Mucosa of gallbladder (tissue), 1 donor: ENCODE measurements at places on chromosomes 4 and X.

GRCh38 chr4:53778155-53778554, 186.9 kb upstream of the LNX1 start:
- no peak for DNase-seq

DNA sequence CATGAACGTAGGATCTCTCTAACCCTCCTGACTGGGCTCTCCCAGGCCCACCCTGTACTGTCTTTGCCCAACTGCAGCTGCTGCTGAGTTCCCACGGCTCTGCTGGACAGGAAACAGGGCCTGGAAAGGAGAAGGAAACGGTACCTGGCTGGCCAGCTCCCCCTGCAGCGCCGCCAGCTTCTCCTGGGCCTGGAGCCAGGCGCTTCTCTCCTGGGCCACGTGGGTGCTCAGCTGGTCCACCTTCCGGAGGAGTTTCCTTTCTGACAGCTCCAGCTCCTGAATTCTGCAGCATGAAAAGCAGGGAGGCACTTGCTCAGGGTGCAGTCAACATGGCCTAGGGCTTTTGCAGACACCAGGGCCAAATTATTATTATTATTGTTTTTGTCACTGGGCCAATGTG, 6.5 kb downstream of the C4orf50 start:
- peak; percentile 47 for DNase-seq

DNA sequence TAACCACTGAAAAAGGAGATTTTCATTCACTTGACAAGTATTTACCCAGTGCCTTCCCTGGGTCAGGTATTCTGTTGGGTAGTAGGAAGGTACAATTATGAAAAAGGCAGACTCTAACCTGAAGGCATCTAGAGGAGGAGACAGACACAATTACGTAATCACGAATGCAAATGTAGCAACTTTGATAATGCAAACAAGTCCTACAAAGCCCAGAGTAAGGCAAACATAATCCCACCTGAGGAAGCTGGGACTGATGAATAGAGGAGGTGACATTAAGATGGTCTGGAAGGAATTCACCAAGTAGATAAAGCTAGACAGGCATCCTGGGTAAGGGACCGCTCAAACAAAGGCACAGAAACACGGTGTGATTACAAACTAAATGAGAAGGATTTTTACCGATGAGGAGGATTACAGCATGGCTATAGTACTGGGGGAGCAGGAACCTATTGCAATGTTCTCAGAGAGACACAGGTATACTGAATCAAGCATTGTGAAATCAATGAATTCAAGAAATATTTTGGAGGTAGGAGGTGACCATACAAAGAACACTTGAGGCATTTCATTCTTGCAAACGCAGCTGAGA, 37.1 kb downstream of the TMEM150C start:
- DNase-seq, result no peak

- no peak for DNase-seq
Measured at GRCh38 chr4:33407496-33407895, 2687.3 kb downstream of the PCDH7 start.

- no peak for DNase-seq
Measured at GRCh38 chr4:39928538-39928937, 49.2 kb downstream of the PDS5A start.

GRCh38 chr4:93540562-93540961, 288.0 kb upstream of the ATOH1 start:
- DNase-seq, result no peak

DNA sequence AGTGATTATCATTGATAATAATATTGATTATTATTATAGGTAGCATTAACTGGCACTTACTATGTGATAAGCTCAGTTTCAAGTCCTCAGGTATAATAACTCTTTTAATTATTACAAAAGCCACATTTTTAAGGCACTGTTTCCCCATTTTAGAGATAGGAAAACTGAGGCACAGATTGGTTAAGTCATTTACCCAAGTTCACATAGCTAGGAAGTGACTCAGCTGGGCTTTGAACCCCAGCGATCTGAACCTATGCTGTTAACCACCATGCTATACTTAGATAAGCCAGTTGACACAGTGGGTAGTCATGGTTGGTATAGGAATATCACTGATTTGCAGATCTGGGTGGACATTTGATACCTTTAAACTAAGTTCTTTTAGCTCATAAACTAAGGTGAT, 110.4 kb downstream of the FRAS1 start:
- DNase-seq, result no peak

- no peak for DNase-seq
Measured at GRCh38 chr4:121360495-121360894, 20.3 kb downstream of the QRFPR start.

DNA sequence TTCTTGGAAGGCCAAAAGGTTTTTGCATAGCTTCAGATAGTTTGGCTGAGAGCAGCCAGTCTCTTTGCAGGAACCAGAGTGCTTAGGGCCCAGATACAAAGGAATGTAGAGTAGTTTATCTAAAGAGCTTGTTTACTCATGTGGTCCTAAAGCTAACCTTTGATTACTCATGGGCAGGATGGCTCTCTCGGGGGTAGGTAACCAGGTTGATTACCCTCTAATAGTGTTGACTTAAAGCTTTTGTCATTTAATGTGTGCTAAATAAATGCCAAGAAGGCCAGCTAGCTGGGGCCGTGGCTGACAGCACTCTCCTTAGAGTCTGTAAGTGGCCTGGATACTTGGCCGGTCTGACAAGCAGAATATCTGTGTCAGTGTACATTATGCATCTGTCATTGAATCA, 69.7 kb upstream of the MAGEB16 start:
- DNase-seq, result no peak

DNA sequence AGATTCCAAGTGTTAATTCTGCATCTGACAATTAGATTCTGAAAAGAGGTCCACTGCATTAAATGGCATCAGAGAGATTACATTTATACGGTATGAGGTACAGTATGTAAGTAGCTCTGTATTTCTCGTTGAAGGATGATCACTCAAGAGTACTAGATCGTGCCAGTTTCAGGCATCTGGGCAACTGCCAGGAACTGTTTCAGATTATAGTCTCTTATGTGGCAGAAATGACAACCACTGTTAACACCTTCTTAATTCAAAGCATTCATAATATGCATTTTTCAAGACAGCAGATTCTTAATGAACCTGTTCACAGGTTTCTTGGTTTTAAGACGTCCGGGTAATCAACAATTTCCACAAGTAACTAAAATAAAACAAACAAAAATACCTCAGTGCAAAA, 1.6 kb downstream of the ANKRD50 start:
- no peak for DNase-seq

DNA sequence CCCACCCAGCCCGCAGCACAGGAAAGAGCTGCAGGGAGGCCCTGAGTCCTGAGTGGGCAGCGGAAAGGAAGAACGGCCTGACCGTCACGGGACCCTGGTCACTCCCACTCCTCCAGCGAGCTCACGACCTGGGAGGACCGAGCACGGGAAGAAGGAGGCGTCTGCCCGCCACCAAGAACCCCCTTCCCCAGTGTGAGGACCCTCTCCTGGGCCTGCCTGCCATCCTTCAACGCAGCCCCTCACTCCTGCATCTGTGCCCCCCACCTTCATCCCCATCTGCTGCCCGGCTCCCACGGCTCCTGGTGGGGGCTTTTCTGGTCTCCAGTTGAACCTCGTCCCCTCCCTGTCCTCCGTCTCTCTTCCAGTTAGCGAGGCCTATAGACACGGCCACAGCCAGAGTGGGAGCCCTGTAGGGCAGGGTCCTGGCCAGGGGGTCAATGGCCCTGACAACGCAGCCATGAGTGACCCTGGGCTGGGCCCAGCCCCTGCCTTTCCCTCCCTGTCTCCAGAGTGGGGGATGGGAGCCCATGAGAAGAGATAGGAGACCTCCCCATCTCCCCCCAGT, 41.3 kb upstream of the MXD4 start:
- DNase-seq, result no peak

DNA sequence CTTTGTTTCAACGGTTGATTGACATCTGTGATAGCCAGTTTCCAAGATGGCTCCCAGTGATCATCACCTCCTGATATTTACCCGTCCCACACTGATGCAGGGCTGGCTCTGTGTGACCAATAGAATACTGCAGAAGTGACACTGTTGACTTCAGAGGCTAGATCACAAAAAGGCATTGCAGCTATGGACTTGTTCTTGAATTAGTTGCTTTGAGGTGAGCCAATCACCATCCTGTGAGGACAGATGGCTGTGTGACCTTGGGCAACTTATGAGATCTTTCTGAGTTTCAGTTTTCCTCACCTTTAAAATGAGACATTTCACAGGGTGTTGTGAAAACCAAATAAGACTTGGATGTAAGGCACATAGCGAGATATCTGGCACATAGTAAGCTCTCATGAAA, 1.8 kb upstream of the GPR82 start:
- no peak for DNase-seq

DNA sequence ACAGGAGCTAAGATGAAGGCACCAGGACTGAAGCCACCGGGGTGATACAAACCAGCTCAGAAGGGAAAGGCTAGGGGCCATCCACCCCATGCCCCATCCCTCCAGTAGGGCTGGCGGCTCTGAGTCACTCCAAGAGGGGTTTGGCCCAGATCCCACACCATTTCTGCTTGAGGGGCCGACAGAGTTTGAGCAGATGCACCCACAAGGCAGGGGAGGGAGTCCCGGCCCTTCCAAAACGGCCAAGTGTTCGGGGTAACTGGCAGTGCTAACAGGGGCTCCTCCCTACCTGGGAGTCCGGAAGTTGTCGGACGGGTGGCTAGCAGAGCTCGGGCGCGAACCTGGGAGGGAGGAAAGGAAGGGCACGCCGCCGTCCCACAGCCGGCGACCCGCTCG, 412 bp downstream of the SLC10A3 start:
- DNase-seq, result no peak

DNA sequence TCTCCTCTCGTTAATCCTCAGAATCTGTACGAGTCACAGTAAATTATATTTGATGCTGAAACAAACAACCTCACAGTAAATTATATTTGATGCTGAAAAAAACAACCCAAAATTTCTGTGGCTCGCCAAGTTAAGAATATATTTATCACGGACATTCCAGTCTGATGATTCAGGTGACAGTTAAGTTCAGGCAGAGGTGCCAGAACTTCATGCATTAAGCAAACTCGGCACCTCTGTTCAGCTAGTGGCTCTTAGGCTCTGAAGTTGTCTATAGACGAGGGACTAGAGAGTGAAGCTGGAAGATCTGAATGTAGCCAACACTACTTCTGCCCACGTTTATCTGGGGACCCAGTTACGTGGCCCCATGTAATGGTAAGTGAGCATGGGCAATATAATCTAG, 132.2 kb upstream of the AGA start:
- no peak for DNase-seq

DNA sequence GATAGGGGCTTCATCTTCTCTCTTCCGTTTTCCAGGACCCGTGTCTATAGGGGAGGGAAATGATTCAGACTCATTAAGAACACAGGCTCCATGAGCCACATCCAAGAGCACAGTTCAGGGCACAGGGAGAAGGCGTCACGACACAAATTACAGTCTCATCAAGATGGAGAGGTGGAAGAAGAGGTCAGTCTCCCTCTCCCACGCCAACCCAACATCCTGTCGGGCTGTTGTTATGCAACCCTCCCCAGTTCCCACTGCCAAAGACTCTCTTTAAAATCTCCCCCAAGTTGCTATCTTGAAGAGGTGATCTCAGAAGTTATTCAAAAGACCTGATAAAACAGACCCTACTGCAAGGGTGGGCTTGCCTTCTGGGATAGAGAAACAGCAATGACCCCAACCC, 12.6 kb downstream of the ZMYM3 start:
- DNase-seq, result no peak

- DNase-seq, result no peak
Measured at GRCh38 chr4:86974551-86974994, 39.8 kb downstream of the AFF1 start.

DNA sequence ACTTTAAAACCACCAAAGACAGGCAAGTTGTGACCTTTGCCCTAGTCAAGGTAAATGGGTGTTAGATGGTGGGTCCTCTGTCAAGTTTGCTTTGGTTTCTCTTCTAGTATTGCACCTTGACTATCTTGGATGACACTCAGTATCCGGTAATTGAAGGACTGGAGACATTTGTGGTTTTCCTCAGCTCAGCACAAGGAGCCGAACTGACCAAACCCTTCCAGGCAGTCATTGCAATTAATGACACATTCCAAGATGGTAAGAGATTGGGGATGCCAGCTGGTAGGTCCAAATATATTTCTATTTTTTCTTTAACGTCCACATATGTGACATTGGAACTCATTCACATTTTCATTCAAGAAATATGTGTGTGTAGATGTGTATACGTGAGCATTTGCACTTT, 69.3 kb upstream of the ANXA3 start:
- no peak for DNase-seq

DNA sequence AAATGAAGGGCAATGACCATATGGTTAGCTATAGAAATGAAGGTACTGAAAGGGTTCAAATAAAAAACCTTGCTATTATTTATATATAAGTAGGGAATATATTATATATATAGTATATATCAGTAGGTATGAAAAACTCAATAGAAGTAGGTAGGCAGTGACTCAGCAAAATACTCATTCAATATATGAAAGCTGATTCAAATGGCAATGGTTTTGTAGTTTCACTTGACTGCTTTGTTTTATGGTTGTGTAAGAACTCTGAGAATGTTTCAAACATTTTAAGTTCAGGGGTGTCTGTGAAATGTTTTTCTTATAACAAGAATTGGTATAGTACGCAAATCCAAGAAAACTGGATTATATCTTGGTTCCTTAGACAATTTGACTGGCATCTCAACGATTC, 4.1 kb downstream of the ZNF280C start:
- DNase-seq, result no peak

GRCh38 chr4:41835321-41835995, 86.9 kb upstream of the PHOX2B start:
- no peak for DNase-seq

DNA sequence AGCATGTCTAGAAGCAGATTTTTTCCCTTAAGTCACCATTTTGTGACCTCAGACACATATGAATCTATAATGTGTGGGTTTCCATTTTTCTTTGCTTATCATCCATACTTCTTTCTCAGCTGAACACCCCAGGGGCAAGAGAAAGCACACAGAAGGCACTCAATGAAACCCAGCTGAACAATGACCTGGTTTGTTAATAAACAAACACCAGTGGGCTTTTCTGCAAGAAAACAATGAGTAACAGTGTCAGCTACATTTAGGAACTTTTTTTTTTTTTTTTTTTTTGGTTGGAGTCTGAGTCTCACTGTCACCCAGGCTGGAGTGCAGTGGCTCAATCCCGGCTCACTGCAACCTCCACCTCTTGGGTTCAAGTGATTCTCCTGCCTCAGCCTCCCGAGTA, 40.7 kb upstream of the KLF3 start:
- DNase-seq, result no peak

DNA sequence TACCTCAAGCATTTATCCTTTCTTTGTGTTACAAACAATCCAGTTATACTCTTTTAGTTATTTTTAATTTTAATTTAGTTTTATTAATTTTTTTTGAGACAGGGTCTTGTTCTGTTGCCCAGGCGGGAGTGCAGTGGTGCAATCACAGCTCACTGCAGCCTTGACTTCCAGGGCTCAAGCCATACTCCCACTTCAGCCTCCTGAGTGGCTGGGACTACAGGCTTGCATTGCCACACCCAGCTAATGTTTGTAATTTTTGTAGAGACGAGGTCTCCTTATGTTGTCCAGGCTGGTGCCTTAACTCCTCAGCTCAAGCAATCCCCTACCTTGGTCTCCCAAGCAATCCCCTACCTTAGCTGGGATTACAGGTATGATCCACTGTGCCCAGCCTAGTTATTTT, 45.9 kb downstream of the CDKL5 start:
- no peak for DNase-seq
